ENCODE measurements at places on chromosomes 5 and 9. TPM values are rescaled to one million over a fixed set of nuclear protein-coding genes. Genes with fewer than 3 reads are reported as not detected.

- no peak for DNase-seq
Measured at GRCh38 chr5:82019342-82020138, 47.7 kb downstream of the ATG10 start.

GRCh38 chr9:115264313-115264712 lies 146.4 kb upstream of the TNC start:
- no peak for DNase-seq

GRCh38 chr5:10724781-10725507 lies 36.1 kb downstream of the DAP start:
- no peak for DNase-seq

DNA sequence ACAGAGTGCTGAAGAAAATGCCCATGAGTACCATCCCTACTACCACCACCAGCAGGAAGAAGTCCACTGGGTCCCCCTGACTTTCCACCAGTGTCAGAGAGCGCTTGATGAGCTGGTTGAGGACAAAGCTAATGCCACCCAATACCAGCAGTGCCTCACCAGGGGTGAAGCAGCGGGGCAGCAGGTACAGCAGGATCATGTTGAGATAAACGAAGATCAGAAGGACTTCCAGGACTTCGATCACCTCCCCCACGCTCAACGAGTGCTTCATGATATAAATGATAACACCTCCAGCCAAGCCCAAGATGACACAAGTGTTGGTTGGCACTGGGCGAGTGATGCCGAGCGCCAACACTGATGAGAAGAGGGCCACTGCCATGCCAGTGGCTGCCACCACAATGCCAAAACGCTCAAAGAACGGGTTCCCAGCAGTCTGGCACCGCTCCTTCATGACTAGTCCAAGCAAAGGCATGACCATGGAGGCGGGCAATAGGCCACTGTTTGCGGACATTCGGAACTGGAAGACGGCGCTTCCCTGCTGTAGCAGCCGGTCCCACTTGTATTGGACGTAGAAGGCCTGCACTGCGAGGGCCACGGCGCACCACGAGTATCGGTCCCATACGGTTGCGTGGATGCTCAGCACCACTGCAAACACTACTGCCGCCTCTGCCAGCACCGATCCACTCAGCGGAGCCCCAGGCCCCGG lies 679 bp downstream of the DOLK start:
- no peak for DNase-seq

The CDKN2B-AS1 gene
- polyA plus RNA-seq, result 1.9 TPM

- no peak for DNase-seq
Measured at GRCh38 chr5:17022296-17022695, 86.2 kb upstream of the MYO10 start.

GRCh38 chr5:45695804-45696156 lies 400 bp downstream of the HCN1 start:
- no peak for DNase-seq

The UBAP1 gene
- polyA plus RNA-seq, result 20.2 TPM

The FGF18 gene
- 0.32 TPM for polyA plus RNA-seq

GRCh38 chr9:136409557-136410455 lies 608 bp downstream of the ENTR1 start:
- DNase-seq, result peak; percentile 87

The SPINK1 gene
- 0.99 TPM for polyA plus RNA-seq

GRCh38 chr9:103169798-103170197 lies 174.7 kb downstream of the CYLC2 start:
- no peak for DNase-seq

The DNAJB5 gene
- polyA plus RNA-seq, result 6.7 TPM

- no peak for DNase-seq
Measured at GRCh38 chr5:2047341-2047927, 164.7 kb upstream of the IRX4 start.

The PCDHA9 gene
- not detected for polyA plus RNA-seq

- no peak for DNase-seq
Measured at GRCh38 chr9:131720330-131720729, 19.5 kb downstream of the RAPGEF1 start.

The DAP gene
- polyA plus RNA-seq, result 29.4 TPM
